ENCODE measurements at places on chromosomes 3 and 15. TPM values are rescaled to one million over a fixed set of nuclear protein-coding genes. Genes with fewer than 3 reads are reported as not detected.

The ALDH1A2 gene
- polyA plus RNA-seq: 22.4 TPM

The SLC6A11 gene
- polyA plus RNA-seq: not detected

The VEPH1 gene
- polyA plus RNA-seq: 0.36 TPM

The AVEN gene
- 20.3 TPM for polyA plus RNA-seq

The CRYGS gene
- 1.7 TPM for polyA plus RNA-seq

The HRG gene
- not detected for polyA plus RNA-seq

The GOLGA8S gene
- polyA plus RNA-seq: 0.84 TPM

DNA sequence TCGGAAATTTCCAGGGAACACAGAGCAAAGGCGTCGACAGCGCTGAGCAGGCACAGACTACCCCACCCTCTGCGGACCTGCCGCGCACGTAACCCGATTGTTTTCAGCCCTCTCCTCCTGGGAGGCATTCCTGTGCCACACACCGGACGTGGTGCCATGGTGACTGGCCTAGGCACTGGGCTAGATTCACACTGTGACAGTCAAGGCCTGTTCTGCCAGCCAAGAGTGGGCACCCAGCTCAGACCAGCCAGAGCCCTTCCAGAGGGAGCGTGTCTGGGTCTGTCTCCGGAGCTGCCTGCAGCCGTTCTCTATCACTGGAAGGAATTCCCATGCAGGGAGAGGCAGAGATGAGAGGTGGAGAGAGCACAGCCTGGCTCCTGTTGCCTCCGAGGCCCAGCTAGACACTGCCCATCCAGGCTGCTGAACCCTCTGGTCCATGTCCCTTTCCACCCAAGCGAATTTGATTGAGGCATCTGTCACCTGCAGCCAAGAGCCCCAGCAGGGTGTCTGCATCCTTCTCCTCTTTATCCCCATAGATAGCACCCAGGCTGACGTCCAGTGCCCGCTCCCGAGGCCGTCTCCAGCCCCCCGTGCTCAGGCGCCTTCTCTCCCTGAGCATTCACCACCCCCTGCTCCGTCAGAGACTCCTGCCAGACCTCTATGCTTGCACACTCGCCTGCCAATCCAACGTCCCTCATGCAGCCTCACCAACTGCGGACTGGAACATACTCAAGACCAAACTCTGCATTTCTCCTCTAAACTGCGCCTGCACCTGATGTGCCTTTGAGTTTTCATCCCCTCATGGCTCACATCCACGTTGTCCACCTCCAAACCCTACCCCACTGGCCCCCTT is 267.5 kb downstream of the OCA2 start:
- DNase-seq: no peak

GRCh38 chr15:69508659-69509058 is 56.0 kb downstream of the RPLP1 start:
- DNase-seq: no peak

DNA sequence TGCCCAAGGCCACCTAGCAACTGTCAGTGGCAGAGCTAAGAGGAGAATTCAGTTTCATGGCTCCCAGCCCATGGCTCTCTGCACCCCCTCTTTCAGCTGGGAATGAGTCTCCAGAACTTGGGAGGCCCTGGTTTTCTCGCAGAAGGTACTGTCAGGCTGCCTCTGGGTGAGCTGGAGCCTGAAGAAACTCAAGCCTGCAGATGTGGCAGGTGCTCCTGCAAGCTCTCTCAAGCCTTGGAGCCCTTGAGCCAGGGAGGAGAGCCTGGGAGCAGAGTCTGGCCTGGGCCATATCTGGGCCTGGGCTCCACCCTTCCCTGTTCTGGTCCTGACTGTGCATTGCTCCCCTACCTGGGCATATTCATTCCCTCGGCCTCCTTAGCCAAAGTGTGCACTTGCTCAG is 74.4 kb upstream of the TLE3 start:
- no peak for DNase-seq

DNA sequence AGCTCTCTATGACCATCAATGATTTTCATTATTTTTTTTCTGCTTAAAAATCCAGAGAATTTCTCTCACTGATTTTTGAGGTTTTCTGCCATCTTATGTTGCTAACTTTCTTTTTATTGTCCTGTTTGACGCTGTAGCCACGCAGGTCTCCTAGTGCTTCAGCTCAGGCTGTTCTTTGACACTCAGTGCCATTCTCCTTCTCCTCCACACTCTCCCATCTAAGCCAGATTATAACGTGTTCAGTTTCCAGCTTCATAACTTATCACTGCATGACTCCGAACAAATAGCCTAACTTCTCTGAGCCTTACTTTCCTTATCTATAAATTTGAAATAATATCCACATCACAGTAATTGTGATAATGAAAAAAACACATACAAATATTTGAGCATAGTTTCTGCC is 22.8 kb upstream of the ST3GAL6 start:
- DNase-seq: no peak

GRCh38 chr3:150547045-150547741 is 606 bp downstream of the EIF2A start:
- DNase-seq: no peak

DNA sequence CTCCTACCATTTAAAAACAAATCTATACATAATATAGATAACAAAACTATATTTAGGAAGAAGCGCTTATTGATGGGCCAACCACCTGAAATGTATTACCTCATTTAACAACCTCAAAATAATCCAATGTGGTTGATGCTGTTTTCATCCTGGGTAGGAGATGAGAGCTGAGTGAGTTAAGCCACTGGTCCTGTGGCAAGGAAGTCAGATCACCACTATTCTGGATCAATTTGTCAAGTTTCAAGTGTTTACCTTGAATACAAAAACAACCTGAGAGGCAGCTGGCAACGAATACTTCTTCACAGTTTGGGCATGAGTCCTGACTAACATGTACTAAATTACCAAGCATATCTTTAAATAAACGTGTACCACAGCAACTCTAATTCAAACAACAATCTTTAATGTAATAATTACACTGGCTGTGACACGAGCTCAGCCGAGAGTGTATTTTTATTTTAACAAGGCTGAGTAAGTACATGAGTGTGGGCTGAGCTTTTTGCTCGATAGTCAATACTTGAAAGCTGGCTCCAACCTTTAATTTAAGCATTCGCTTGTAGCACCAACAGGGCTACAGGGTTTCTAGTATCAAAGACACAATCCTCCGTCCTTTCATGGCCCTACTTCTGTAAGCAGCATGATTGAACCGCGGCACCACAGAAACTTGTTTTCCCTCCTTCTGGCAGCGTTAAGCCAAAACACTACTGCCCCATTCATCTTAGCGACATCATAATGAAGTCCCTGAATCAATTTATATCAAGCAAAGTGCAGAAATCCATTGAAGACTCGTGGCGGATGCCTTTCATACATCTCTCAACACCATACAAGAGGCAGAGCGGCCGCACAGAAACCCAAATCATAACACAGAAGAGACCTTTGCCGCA is 93.8 kb upstream of the ICE2 start:
- no peak for DNase-seq

DNA sequence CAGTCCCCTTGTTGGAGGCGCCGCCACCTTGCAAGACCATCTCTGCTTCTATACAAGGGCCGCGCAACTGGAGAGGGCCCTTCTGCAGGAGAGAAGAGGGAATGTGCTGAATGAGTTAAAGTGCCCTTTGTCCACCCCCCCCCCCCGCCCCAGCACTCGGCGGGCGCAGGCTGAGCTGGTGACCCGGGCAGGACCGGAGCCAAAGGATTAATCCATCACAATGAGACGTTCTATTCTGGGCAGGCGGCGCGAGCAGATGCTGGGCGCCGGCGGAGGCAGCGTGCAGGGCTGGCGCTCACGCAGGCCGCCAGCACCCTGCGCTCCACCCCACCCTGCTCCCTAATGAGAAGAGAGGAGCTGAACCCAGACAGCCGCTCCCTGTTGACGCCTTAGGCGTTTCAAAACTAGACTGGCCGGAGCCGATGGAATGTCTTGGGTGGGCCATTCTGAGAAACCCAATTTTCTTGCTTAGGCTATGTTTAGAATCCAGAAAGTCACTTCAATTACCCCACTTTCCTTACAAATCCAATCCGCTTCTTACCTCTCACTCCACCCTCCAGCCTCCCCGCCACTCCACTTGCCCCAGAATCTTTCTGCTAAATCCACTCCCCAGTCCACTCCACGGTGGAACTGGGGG is 32.9 kb downstream of the GJD2 start:
- peak; percentile 73 for DNase-seq

- no peak for DNase-seq
Measured at GRCh38 chr3:15223685-15224572, 17.9 kb downstream of the CAPN7 start.

GRCh38 chr3:89186456-89186855 is 79.0 kb downstream of the EPHA3 start:
- DNase-seq: no peak

GRCh38 chr3:135192929-135193328 is 397.9 kb downstream of the EPHB1 start:
- no peak for DNase-seq

DNA sequence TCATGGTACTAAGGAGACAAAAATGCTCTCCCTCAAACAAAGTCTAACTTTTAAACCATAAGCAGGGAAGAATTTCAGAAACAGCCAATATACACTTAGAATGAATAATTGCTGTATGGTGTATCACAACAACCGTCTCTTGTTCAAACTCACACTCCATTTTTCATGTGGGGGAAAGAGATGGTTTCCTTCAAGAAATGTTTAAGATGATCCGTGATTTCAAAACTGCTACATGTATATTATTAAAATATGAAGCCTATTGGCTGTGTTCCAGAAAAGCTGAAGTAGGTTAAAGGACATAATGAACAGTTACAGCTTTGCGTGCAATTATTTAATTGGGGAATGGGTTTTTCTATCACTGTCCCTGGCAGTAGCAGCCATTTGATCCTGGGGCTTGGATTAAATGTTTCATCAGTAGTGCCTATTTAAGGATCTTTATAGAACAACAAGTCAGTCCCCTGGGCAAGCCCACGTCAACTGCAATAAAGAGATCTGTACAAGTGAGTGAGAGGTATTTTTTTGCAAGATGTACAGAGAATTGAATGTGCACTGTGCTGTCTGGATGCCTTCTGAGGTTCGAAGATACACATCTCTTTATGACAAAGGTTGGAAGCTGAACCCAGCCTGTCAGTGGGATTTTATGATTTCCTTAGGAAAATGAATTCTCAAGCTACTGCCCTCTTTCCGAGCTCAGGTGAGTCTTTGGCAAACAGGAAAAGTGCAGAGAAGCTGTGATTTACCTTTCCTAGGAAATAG is 337.2 kb upstream of the RARB start:
- no peak for DNase-seq

- DNase-seq: no peak
Measured at GRCh38 chr3:33058765-33059164, 38.2 kb downstream of the GLB1 start.

- peak; percentile 18 for DNase-seq
Measured at GRCh38 chr3:195003006-195003892, 267.7 kb downstream of the XXYLT1 start.

DNA sequence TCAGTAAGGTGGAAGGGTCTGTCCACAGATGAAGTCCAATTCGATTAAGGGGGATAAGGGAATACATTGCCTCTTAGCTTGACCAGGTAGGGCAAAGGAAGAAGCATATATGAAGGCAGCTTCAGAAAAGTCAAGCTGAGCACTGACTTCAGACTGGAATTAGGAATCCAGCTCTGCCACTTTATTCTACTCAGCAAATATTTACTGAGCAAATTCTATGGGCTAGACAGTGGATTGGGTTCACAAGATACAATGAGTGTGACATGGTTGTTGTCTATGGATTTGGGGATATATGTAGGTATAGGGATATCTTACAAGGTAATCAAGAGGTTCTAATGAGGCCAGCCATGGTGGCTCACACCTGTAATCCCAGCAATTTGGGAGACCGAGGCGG is 526 bp downstream of the ADIPOQ start:
- DNase-seq: no peak

GRCh38 chr3:195693428-195694216 is 27.2 kb upstream of the MUC20 start:
- DNase-seq: no peak

Measured in muscle of back (tissue), 13 donors.